ENCODE measurements at places on chromosomes 4 and X.

GRCh38 chr4:84503495-84504437 is 4.7 kb upstream of the NKX6-1 start:
- no peak for DNase-seq

GRCh38 chr4:183030823-183031222 is 68.2 kb upstream of the WWC2 start:
- no peak for DNase-seq

GRCh38 chr4:76203541-76203940 is 10.1 kb downstream of the SCARB2 start:
- DNase-seq = no peak

DNA sequence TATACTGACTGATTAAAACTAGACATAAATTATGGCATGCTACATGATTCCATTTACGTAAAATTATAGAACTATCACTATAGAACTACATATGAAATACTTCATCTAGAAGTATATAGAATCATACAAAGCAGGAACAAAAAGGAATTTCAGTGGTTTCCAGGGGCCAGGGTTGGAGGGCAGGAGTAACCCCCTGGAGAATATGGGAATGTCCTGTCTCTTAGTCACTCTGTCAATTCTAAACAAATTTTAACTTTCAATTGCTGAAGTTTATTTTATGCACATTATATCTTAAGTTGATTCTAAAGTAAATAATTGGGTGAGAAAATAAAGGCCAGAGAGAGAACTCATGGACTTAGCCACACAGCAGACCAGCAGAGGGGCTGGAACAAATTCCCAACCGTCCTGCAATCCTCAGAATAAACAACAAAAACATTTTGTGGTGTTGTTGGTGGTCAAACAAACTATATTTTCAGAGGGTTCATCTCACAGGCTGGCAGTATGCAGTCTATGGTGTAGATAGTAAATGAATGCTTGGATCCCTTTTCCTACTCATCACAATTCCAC is 476.9 kb upstream of the SLIT2 start:
- DNase-seq = no peak

DNA sequence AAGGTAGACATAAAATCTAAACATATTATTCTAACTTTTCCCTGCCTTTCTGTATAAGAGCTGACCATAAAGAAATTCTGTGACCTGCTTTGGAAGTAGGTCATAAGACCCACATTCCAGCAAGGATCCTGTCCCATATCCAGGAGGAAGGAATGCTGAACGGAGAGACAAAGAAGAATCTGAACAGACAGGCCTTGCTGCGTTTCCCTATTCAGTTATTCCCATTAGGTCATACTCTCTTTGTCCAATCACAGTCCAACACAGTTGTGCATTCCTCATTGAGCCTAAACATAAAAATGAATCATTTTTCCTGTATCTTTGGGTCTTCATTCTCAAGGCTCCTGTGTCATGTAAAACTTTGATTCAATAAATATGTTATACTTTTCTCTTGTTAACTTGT is 287.6 kb upstream of the TAPT1 start:
- DNase-seq = no peak

- no peak for DNase-seq
Observed at GRCh38 chr4:132669786-132670185, 479.3 kb upstream of the PCDH10 start.
